ENCODE measurements at places on chromosomes 6 and 20. TPM values are rescaled to one million over a fixed set of nuclear protein-coding genes. Genes with fewer than 3 reads are reported as not detected.

- DNase-seq, result no peak
Measured at GRCh38 chr6:21131406-21131805, 462.1 kb upstream of the SOX4 start.

Gene EDN3
- not detected for total RNA-seq

- no peak for DNase-seq
Measured at GRCh38 chr6:113447088-113447831, 409.9 kb upstream of the MARCKS start.

Gene UBR2
- 18.7 TPM for total RNA-seq

GRCh38 chr20:50299325-50299629 lies 108.6 kb downstream of the CEBPB start:
- no peak for DNase-seq

- no peak for DNase-seq
Measured at GRCh38 chr6:97074785-97075184, 150.3 kb downstream of the KLHL32 start.

GRCh38 chr20:20630551-20630950 lies 81.9 kb downstream of the RALGAPA2 start:
- no peak for DNase-seq

DNA sequence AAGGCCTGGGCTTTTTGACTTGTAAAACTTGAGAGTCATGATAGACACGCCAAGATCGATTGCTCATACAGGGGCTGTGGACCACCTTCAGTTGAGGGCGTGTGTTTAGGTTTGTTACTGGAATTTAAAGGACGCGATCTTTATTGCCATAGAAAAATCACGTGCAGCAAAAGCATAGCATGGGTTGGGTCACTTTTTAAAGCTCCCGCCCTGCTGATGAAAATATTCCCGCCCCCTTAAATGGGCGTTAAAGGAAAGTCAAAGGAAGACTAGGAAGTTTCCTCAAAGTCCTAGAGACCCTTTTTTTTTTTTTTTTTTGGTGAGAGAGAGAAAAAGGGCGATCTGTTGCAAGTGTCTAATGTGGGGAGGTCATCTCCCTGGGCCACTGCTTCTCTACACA lies 23.1 kb downstream of the TFAP2A start:
- DNase-seq, result peak; percentile 55

- no peak for DNase-seq
Measured at GRCh38 chr6:36335465-36336207, 1.1 kb downstream of the BNIP5 start.

Gene ZBTB9
- total RNA-seq, result 16.4 TPM

GRCh38 chr6:110329348-110329713 lies 28.8 kb downstream of the METTL24 start:
- DNase-seq, result no peak
